Effector CD8-positive, alpha-beta T cell (primary cell): ENCODE measurements at places on chromosomes 6 and 20.

DNA sequence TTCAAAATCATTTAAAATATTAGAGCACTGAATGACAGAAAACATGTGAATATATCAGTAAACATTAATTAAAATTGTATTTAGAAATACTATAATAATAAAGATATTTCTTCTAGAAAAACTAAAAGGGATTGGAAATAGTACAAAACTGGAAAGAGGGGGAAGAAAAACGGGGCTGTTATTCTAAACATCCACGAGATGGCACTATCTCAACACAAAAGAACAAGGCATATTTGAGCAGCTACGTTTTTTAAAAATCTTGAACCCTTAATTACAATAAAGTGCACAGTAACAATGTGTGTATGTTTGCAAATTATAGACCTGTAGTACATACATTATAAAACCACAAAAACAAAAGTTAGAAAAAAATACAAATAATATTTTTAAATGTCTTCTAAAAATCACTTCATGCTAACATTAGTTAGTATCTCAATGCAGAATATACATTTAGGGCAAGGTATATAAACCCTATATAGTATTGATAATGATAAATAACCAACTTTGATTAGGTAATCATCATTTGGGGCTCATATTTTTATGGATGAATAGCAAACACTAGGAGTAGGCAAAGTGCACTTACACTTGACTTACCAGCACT, 42.5 kb upstream of the PNISR start:
- no peak for DNase-seq

DNA sequence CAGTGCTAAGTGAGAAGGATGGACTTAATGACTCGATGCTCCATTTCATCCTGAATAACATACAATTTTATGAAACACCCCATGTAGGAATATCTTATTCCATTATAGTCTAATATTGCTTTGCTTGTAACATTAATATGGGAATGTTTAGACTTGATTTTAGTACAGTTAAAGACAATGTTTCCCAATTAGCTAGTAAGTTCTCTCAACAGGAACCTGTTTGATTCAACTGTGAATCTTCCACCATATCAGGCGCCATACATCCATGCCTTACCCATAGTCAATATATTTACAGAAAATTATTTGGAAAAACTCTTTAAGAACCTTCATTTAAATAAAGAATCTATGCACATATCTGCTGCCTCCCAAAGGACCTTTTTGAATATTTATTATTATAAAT, 3.3 kb downstream of the NDRG3 start:
- no peak for DNase-seq

GRCh38 chr20:41424546-41424945, 57.9 kb upstream of the EMILIN3 start:
- DNase-seq: no peak

GRCh38 chr20:3101737-3102574, 17.4 kb upstream of the AVP start:
- DNase-seq: peak; percentile 8

- peak; percentile 13 for DNase-seq
These were observed 30.8 kb downstream of the AGPAT4 start for GRCh38 chr6:161242779-161243693.

GRCh38 chr20:6829510-6830116, 62.1 kb downstream of the BMP2 start:
- DNase-seq: no peak

GRCh38 chr6:152209211-152209610, 401.7 kb downstream of the ESR1 start:
- no peak for DNase-seq

DNA sequence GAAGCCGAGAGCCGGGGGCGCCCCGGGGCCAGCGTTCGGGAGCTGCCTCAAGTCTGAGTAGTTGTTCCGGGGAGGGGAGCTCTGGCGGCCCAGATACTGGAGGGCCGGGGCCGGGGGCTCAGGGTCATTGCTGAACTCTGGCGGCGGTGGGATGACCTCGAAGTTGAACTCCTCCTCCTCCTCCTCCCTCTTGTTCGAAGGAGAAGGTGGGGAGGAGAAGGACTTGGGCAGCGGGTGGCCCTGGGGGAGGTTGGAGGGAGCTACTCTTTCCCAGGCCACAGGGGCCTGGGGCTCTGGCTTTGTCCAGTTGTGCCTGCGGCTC, 37.7 kb downstream of the C6orf132 start:
- no peak for DNase-seq

- no peak for DNase-seq
These were observed 94.0 kb downstream of the SCML4 start for GRCh38 chr6:107730106-107730505.

- no peak for DNase-seq
These were observed 18.5 kb downstream of the NOX3 start for GRCh38 chr6:155436981-155437749.

DNA sequence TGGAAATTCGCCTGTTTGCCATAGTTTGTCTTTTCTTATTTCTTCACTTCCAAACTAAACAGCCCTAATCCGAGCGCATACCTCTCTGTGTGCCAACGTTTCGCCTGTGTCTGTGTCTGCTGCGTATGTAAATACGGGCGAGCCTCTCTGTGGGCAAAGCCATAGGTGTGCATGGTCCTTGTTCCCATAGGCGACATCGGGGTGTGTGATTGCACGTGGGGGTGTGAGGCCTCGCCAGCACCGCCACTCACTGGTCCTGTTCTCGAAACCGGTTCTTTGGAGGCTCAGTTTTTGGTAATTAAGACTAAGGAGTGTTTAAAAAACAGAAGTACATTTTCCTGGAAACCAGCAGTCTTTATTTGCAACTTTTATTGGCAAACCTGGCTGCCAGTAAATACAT, 6.0 kb upstream of the FOXC1 start:
- no peak for DNase-seq

DNA sequence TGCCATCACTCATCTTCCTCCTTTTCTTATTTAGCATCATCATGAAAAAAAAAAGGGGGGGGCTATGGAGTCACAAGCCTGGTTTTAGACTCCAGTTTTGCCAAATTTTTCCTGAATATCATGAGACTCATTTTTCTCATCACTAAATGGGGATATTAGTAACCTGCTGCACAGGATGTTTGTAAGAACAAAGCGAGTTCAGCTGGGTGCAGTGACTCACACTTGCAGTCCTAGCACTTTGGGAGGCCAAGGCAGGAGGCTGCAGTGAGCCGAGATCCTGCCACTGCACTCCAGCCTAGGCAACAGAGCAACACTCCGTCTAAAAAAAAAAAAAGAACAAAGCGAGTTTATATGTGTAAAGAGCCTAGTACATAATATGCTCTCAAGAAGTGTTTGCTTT, 82.8 kb downstream of the TFAP2A start:
- DNase-seq: no peak

DNA sequence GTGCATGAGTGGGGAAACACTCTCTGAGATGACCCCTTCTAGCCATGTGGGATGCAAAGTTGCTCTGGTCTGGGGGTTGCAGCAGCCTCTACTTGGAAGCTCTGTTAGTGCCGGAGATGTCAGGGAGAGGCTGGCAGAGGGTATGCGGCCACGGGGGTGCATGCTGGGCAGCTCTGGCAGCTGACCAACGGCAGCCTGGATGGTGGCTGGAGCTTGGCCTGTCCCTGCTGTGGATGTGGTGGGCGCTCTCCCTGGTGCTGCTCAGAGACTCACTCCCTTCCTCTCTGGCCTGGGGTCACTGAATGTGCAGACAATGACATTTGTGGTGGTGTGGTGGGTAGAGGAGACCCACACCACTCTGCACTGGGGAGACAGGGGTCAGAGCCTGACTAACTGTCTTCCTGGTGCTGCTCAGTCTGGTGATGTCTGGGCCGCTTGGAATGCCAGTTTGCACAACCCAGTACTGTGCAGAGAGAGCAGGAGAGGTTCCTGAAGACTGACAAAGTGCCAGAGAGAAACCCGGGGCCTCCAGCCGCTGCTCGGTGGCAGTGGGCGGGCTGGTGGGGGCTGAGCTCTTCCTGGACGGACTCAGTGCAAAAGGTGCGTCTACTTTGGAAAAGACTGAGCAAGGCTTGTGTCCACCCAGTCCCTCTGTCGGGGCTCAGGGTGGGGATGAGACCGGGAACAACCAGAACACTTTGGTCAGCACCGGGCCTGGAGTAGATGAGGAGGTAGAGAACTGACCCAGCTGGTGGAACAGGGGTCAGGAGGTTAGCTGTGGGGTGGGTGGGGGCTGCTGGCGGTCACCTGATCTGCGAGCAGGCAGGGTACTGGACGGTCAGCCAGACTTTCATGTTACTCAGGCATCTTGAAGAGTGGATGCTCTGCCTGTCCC, 2.7 kb downstream of the MYT1 start:
- DNase-seq: no peak

GRCh38 chr20:1215386-1216170, 10.3 kb upstream of the RAD21L1 start:
- no peak for DNase-seq

- DNase-seq: no peak
These were observed 233.7 kb upstream of the ZFP64 start for GRCh38 chr20:52425253-52425652.

- DNase-seq: no peak
These were observed 139.2 kb upstream of the MMS22L start for GRCh38 chr6:97422171-97422570.

- DNase-seq: no peak
These were observed 1.3 kb upstream of the MYBL2 start for GRCh38 chr20:43665466-43666176.

GRCh38 chr6:31180500-31180899, 10.0 kb upstream of the POU5F1 start:
- peak; percentile 57 for DNase-seq

- DNase-seq: no peak
These were observed 25.5 kb upstream of the ASXL1 start for GRCh38 chr20:32332614-32333013.

DNA sequence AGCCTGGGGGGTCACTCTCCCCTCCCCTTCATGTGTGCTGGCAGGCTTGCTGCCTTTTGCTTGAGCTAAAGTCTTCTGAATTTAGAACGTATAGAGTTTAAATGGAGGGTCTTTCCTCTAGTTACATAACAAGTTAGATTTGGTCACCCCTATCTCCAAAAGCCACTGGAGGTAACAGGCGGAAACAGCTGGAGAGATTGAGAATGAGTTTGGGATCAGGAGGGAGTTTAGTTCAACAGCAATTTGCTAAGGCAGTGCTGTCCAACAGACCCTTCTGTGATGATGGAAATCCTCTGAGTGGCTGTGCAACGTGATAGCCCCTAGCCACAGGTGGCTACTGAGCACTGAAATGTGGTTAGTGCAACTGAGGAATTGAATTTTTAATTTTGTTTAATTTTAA, 132.8 kb downstream of the EYA2 start:
- DNase-seq: no peak

DNA sequence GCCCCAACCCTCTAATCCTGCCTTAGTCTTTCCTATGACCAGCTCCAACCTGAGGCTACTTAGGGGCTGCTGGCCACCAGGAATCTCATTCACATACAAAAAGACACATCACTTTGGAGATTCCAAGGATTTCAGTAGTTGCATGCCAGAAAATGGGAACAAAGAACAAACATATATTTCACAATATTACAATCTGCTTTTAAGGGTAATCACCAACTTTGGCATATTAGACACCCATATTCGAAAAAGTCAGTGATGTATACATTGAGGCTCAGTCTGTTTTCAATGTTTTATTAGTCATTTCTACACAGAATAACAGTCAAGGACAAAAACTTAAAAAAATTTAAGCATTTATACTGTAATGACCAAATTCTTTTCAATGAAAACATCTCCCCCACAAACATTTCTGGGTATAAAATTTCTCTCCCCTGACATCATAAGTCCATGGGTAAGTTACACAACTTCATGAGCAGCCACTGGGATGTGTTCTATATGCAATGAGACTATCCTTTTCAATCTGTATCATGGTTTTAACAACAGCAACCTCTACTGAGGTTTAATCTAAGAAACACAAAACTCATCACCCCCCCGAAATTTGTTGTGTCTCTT, 103.5 kb downstream of the MAP7 start:
- no peak for DNase-seq
